Stimulated activated CD8-positive, alpha-beta memory T cell treated with anti-CD3 and anti-CD28 coated beads, Interleukin-15, amount 100 ng/mL, for 24 hours (primary cell): ENCODE measurements at places on chromosomes 1 and 21.

GRCh38 chr1:226665505-226666163 lies 73.4 kb downstream of the ITPKB start:
- DNase-seq: no peak

- no peak for DNase-seq
Observed at GRCh38 chr1:148355976-148356375, 127.1 kb downstream of the PPIAL4G start.

- DNase-seq: no peak
Observed at GRCh38 chr1:208031316-208031931, 120.5 kb upstream of the CD34 start.

DNA sequence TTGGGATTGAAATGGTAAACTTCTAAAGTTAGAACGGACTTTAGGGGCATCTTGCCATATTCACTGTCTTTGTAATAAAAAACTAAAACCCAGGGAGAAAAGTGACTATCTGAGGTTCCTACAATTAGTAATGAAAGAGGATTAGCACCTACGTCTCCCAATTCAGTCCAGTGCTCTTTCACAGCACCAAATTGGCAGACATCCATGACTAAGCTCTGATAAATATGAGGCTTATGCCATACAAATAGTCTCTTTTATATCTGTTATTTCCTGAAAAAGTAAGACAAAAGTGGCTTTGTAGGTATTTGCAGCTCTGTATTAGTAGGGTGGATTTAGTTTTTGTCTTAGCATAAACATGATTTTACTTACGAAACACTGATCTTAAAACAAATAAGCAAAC lies 315.0 kb upstream of the NRIP1 start:
- DNase-seq: no peak

GRCh38 chr1:218620956-218621355 lies 275.8 kb downstream of the TGFB2 start:
- no peak for DNase-seq

DNA sequence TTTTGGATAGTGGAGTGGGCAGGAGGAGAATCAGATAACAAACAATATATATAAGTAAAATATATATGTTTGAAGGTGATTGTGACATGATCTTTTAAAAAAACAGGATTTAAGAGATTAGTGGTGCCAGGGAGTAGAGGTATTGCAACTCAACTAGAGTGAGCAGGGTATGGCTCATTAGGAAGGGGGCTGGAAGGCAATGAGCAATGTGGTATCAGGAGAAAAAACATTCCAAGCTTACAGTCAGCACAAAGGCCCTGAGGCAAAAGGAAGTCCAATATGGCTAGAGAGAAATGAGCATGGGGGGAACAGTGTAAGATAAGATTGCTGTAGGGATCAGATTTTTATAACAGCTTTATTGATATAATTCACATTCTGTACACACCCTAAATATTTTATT lies 5.3 kb upstream of the GADD45A start:
- DNase-seq: no peak

GRCh38 chr1:233613252-233614172 lies at the start of gene KCNK1:
TSS of gene KCNK1 (plus strand) at chr1:233614106. CDS start at chr1:233614172, 66 bp downstream.
- no peak for DNase-seq

GRCh38 chr1:151060007-151060656 lies at the start of gene MLLT11:
TSS of gene MLLT11 (plus strand) at chr1:151060397. CDS start at chr1:151067225, 6,828 bp downstream.
- no peak for DNase-seq

- no peak for DNase-seq
Observed at GRCh38 chr1:46039571-46040052, 92.8 kb downstream of the PIK3R3 start.

DNA sequence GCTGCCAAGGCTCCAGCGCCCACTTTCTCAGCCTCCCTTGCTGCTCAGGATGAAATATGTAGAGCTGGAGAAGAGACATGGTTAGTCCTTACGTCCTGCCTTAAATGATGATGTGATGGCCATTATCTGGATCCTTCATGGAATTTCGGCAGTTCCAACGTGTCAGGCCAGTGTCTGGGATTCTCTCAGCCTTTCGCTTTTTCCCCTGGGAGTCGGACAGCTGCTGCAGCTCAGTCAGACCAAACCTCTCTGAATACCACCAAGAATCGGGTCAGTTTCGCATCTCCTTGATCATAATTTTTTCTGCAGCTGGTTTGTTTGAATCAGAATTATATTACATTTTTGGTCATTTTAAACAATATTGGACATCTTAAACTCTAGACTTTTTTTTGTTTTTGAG lies 22.3 kb upstream of the KLHDC8A start:
- DNase-seq: no peak

DNA sequence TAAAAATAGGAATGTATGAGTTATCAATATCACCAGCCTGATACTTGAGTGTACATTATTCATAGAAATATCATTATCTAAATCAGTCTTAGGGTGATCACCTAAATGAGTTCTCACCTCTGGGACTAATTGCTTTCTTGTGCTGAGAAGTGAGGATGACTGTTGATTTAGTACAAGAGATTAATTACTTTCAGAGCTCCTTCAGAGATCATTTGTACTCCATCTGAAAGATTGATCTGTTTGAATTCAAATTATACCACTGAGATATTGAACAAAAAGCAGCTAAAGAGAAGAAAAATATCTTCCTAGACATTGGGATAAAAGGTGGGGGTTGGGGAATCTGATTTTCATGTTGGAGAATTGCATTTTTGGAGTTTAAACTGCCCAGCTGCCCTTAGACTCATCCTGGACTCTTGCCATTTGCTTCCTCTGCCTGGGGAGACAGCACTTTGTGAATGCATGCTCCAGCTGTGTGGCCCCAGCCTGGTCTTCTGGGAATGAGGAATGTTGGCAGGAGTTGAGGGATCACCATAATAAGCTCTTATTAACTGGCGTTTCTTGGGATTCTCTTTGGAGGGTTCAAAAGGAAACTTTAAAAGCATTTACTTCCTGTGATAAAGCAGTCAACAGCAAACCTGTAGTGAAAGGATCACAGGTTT lies 19.7 kb upstream of the PGBD2 start:
- DNase-seq: no peak

GRCh38 chr1:17365293-17365692 lies 6.7 kb upstream of the PADI6 start:
- no peak for DNase-seq

DNA sequence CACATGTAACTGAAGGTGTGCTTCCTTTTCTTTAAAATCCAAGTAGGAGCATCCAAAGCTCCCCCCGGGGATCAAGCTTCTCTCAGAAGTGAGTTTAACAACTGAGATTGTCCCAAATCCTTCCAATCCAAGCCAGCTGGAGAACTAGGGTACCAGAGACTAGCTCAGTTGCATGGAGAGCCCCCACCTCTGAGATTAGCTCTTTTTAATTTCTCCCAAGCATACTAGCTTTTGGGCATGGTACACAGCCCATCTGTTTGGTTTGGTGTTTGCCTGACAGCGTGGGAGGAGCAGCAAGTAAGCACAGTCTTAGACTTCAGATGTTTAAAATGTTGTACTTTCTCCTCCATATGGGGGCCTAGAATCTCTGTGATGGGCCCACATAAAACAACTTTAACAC lies 142.8 kb downstream of the ASTN1 start:
- DNase-seq: no peak

DNA sequence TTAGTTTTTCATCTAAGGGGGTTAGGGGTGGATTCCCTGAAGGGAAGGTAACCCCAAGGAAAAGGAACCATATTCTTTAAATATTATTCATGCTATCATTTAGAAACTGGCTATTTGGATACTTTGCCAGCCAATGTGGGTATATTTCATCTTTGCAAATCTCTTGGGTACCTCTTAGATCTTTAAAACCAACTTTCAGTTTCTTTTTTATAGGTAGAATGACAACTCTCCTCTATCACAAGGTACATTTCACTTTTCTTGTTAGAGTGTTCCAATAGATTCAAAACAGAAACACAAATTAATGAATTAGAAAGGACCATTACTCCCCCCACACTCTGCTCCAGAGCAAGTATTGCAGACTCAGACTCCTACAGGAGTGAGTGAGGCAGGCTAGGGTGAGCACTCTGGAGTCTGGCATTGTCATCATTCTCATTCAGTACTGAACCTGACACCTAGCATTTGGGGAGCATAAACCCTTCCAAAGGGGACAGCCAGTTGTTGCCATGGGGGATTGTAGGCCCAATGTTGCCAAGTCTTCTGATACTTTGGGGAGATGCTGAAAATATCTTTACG lies 43.0 kb downstream of the MACO1 start:
- DNase-seq: no peak

DNA sequence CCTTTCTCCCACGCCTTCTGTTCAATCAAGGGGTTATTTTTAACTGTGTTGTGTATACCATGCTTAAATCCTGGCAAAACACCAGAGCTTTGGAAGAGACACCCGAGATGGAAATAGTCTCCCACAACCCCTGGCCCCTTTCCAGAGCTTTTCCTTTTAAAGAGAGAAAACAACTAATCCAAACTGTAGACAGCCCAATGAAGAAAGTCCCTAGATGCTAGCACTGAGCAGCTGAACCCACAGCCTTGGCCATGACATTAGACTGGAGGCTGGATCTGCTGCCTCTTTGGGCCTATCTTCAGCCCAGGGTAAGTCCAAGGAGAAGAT lies 64.9 kb upstream of the ARTN start:
- no peak for DNase-seq

DNA sequence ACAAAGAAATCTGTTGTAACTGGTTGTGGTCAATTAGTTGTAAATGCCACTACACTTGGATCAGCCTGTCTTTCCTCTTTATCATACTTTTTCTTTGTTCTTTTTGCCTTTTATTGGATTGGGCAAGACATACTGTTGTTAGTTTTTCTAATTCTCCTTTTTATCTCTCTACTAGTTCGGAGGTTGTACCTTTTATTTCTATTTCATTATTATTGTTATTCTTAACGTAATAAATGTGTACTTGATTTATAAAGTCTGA lies 59.2 kb downstream of the IVNS1ABP start:
- no peak for DNase-seq

DNA sequence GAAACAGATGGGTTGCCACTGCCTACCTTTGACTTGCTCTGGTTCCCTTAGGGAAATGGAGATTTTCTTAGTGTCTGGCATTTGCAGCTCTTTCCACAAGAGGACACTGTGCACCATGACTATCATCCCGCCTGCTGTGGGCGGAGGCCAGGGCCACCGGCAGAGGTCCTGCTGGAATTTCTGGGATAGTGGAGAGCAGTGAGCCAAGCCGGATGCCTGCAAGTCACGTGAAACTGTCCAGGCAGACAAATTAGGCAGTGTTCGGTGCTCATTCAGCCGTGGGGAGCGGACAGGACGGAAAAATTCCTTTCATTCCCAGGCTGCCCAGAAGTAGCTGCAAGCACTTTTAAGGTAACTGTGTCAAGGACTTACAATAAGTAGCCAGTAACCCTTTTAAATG lies 43.4 kb downstream of the IGSF5 start:
- no peak for DNase-seq

DNA sequence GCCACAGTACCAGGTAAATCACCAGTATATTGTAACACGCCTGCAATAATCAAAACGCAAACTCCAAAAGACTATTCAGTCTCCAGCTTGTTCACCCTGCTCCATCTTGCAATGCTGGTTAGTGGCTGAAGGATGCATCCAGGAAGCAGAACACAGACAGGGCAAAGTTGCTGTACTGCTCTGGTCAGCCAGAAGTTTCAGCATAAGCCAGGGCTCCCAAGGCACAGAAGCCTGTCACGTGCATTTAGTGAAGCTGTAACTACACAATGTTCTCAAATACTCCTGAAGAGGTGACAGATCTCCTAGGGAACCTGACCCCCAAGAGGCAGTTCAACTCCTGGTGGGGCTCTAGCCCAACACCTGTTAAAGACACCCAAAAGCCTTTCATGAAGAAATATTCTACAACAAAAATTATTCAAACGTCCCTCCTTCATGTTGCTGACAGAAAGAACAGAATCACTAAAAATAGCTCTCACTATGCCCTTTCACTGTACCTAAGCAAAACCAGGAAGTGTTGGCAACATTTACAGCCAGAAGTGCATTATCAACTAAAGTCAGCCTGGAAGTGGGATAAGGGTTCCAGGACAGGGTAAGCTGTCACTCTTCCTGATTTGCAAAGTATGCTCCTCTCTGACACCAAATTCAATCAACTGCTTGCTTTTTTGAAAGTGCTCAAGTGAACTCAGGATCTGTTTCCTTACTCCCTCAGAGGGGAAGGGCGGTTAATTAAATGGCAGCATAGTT lies 52.1 kb downstream of the SLC35D1 start:
- no peak for DNase-seq

DNA sequence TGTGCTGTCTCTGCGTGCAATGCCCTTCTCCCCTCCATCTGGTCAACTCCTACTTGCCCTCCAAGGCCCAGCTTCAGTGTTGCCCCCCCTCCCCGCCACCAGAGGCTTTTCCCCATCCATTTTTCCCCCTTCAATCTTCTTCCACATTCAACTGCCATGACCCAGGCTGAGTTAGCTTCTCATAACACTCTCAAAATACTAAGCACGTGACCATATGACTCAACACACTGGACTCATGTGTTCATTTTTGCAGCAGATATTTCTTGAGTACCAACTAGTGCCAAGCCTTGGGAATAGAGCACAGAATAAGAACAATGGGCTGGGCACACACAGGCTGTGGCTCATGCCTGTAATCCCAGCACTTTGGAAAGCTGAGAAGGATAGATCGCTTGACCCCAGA lies 132.1 kb downstream of the IGSF21 start:
- no peak for DNase-seq

GRCh38 chr21:21111309-21111920 lies 113.2 kb downstream of the NCAM2 start:
- DNase-seq: no peak

- no peak for DNase-seq
Observed at GRCh38 chr1:184242507-184242943, 144.3 kb upstream of the C1orf21 start.
